ENCODE measurements at places on chromosomes 12 and 14.

DNA sequence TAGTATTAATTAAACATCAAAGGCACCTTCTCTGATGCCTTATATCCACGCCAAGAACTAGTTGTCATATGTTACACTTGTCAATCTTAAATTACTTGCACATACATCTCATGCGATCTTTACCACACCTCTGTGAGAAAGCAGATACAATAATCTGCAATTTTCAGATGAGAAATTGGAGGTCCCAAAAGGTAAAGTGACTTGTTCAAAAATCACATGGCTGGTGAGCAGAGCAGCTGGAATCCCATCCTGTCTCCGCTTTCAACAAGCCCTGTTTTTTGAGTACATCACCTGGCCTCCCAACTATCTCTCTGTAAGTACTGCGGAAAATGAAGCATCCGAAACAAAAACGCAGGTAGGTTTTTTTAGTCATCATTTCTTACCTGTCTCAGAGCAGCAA is 203.4 kb upstream of the FOXN3 start:
- DNase-seq: no peak

DNA sequence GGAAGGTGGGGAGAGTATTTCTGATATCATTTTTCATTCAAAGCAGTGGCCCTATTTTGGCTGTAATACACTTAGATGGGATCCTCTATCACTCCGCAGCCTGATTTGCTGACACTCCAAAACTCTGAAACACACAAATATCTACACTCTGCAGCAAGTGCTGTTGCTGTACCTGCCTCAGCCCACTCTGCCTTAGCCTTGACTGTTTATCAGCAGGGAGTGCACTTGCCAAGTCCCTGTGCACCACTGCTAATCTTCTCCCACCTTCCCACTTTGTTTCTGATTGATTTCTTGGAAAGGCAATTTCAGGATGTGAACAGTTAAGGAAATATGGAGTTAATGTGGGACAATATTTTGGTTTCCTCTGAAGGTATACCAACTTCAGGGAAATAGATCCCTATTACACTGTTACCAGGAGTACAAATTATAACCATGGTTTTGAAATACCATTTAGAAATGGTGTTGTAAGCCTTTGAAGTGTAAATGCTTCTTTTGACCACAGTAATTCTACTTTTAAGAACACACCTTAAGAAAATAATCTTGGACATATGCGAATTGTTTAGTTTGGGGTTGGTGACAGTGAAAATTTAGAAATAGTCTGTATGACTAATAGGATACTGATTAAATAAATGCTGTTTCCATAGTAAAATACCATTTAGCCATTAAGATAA is 59.3 kb downstream of the MBIP start:
- no peak for DNase-seq

DNA sequence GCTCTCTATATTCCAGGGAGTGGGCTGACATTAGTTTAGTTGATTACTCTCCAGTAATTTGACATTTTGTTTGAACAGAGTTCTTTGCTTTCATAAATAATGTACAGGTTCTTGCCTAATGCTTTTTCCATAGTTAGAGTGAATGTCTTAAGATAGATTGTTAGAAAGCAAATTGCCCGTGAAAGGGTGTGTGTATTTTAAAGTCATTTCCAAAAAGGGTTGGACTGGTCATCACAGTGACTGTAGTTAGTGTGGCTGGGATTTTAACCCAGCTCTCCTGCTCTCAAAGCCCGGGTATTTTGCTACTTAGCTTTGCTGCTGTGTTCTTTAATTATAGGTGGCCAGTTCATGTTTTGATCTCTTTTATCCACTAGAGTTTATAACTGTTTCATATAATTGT is 74.2 kb downstream of the DNAH10 start:
- DNase-seq: no peak

DNA sequence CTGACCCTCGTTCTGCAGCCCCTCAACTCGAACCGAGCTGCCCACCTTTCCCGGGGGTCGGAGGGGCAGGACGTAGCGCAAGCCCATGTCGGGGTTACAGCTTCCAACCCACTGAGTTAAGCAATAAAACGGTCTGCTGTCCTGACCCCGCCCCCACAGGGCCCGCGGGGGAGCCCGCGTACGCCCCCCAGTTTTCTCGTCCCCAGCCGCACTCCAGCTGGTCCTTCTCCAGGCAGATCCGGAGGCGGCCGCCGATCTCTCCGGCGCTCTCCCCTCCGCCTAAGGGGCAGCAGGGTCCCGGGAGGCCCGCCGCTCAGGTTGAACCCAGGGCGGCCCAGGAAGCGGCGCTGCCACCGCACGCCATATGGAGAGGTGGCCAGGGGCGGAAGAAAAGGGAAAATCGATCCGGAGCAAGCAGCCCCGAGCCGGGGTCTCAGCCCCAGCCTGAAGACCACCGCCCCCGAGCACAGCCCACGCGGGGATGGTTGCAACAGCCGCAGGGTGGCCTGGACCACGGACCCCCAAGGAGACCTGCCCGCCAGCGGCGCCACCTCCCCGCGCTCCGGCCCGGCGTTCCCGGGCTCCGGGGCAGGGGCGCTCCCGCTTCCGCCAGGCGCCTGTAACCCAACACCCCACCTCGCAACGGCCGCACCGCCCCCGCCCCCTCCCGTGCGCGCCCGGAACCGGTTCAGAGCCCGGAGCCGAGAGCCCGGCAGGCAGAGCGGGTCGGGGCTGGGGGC is 760 bp downstream of the ACTN1 start:
- peak; percentile 34 for DNase-seq

DNA sequence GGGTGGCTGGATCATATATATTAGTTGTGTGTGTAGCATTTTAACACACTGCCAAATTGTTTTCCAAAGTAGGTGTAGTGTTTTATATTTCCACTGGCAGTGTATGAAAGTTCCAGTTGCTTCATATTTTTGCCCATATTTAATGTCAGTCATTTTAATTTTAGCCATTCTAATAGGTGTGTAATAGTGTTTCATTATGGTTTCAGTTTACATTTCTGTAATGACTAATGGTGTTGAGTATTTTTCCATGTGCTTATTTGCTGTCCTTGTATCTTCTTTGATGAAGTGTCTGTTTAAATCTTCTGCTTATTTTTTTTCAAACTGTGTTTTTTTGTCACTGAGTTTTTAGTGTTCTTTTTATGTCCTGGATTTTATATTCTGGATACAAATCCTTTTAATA is 8.7 kb downstream of the TBC1D15 start:
- no peak for DNase-seq

DNA sequence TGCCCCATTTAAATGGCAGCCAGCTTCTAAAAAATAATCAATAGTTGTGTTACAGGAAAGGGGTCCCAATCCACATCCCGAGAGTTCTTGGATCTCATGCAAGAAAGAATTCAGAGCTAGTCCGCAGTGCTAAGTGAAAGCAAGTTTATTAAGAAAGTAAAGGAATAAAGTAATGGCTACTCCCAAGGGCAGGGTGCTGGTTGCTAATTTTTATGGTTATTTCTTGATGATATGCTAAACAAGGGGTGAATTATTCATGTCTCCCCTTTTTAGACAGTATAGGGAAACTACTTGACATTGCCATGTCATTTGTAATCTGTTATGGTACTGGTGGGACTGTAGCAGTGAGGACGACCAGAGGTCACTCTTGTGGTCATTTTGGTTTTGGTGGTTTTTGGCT is 591.3 kb downstream of the LRFN5 start:
- DNase-seq: no peak

DNA sequence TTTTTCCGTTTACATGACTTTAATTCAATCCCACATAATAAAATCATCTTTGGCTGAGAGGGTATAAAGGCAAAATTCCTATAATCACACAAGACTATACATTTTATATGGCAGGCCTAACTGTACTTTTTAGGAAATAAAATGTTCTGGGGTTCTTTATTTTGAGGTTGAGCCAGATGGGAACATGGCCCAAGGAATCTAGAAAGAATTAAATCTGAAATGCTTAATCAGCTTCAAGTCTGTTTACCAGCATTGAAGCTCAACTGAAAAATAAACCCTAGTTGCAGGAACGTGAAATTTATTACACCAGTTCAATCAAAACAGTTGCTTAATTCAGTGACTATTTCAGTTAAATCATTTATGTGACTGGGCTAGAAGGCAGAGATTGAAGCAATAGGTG is 191.0 kb upstream of the BTG1 start:
- no peak for DNase-seq

DNA sequence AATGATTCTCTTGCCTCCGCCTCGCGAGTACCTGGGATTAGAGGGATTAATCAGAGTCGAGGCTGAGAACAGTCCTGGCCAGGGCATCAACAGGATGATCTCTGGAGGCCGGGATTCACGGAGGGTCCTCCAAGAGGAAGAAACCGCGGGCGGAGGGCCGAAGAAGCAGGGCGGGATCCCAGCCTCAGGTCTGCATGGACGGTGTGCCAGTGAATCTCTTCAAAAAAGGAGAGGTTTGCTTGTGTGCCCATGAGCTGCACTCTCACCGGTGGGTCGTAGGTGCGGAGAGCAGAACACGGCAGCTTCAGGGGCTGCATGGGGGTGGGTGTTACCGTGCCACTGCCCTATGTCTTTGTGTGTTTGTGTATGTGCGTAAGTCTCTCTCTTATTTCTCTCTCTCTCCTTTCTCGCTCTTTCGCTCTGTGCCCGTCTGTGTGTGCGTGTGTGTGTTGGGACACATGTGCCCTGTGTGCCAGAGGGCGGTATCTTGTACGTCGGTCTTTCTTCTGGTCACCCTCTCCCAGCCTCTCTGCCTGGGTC is 768.2 kb upstream of the ALG10B start:
- DNase-seq: no peak

GRCh38 chr12:4116251-4117111 is 157.1 kb upstream of the CCND2 start:
- no peak for DNase-seq

GRCh38 chr14:53714495-53715192 is 242.0 kb downstream of the BMP4 start:
- DNase-seq: no peak

DNA sequence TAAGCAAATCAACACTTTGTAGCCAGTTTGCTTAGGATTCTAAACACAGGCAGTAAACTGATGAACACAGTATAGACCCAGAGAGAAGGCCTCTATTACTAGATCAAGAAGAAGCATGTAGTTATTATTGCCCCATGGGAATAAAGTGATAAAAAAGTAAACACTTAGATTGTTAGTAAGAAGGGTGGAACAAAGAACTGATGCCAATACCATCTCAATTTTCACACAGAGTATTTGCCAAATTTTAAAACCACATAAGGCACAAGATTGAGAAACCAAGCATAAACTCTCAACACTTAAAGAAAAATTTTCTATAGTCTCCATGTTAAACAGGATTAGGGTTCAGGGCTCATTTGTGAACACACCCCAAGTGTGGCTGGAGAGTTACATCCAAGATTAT is 77.0 kb upstream of the SYT1 start:
- DNase-seq: no peak

- no peak for DNase-seq
These were observed at the start of gene INHBE for GRCh38 chr12:57454566-57455373. Gene INHBE, plus strand, starts transcription at chr12:57455307. Its CDS starts 230 bp downstream, at chr12:57455537.

DNA sequence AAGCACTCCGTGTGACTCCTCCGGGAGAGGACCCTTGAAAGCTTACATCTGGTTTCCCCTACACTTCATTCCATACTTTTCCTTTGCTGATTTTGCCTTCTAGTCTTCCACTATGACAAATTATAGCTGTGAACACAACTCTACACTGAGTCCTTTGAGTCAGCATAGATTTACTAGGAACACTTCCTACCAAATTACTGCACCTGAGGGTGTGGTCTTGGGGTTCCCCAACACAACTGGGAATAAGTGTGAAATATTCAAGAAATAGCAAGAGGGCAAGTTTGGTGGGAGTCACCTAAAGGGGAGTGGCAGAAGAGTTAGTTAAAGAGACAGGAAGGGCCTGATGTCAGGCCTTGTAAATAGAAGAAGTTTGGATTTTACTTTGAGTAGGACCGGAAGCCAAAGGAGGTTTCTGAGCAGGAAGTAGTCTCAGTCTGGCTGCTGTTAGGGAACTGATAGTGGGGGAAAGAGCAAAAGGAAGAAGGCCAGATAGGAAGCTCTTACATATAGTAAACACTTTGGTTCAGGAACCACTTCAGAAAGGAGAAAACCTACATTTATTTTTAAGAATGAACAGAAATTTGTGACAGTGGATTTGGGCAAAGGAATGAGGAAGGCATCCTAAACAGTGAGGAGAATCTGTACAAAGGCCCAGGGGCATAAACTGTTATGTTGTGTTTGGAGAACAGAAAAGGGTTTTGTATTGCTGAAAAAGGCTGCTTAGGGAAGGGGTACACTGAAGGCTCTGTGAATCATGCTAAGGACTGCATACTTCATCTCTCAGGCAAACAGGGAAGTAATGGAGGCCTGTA is 14.2 kb downstream of the SEL1L start:
- DNase-seq: no peak

DNA sequence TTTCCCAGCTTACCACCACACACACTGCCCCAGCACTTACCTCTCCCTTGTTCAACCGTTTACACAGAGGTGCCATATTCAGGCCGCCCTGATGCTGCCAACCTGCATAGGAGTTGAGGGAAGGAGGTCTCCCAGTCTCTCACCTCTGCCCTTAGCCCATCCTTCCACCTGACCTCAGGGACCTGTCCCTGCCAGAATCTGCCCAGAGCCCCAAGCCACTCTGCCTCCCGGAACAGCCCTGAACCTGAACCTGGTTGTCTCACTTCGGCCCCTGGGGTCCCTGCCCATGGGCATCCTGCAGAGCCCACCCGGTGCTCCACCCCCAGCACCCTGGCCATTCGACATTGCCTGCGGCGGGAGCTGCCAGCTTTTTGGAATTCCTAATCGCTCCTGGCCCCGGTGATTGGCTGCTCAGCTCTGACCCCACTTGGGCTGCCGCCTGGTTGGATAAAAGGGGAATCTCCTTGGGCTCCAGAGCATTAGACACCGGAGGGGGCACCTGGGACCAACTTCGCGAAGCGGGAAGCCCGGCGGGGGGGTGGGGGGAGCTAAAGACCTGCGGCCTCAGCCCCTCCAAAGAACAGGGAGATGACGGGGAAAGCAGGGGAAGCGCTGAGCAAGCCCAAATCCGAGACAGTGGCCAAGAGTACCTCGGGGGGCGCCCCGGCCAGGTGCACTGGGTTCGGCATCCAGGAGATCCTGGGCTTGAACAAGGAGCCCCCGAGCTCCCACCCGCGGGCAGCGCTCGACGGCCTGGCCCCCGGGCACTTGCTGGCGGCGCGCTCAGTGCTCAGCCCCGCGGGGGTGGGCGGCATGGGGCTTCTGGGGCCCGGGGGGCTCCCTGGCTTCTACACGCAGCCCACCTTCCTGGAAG is at the start of gene VSX2:
VSX2 (plus strand) TSS at position 476 of the 874 bp plus-strand sequence; CDS start at position 589, 113 bp downstream.
- DNase-seq: no peak

- no peak for DNase-seq
These were observed 75.1 kb downstream of the MED13L start for GRCh38 chr12:116202433-116202832.
